Breast epithelium (tissue), 4 donors: ENCODE measurements at places on chromosomes 1 and 21. TPM values are rescaled to one million over a fixed set of nuclear protein-coding genes. Genes with fewer than 3 reads are reported as not detected.

Gene PPIAL4G
- total RNA-seq = under 0.01 TPM

Gene DCDC2B
- total RNA-seq = 0.33 TPM

DNA sequence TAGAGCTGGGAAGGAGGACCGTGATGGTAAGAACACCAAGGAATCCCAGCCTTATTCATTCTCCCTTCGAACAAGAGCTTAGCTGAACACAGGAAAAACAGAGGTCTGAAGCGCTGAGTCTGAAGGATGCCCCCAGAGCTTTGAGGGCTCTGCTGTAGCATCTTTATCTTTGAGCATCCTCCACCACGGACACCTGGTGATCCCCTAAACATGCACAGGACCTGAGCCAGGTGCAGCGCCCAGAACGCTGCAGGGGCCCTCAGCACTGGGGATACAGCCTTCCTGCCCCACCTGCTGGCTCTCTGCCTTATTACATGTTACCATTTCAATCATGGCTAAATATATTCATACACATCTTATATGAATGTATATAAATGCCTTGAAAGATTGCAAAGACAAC lies 7.7 kb upstream of the GPATCH4 start:
- DNase-seq = no peak

DNA sequence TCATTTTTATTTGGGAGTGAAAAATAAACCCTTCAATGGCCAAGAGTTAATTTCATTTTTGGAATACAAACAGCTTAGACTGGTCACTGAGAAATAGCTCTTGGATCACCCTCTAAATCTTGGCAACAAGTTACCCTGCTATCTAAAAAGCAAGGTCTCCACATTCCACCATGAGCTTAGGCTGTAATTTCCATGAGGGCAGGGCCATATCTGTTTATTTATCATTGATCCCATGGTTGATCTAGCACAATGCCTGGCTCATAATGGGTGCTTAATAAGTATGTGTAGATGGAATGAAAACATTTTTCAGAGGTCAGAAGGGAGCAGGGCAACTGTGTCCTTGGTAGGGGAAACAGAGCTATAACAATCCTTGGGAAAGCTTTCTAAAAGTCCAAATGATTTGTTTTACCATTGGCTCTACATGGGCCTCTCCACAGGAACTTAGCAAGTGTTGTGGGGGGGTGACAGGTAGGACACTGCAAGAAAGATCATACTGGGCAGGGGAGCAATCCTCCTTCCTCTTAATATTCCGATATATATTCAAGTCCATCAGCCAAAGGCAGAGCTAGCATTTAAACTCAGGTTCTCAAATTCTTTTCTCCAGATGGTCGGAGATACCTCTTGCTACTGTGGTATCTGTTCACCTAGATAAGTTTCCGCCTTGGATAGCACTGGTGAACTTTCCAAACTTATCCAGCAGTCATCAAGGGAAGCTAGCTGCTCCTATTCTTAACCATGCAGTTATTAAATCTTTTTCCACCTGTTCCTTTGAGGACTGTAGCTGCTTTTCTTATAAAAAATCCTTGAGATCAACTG lies 53.1 kb upstream of the PTCH2 start:
- no peak for DNase-seq

GRCh38 chr1:26734501-26735058 lies 38.8 kb downstream of the ARID1A start:
- no peak for DNase-seq

- DNase-seq = no peak
Measured at GRCh38 chr1:116487031-116487430, 83.8 kb downstream of the CD58 start.

DNA sequence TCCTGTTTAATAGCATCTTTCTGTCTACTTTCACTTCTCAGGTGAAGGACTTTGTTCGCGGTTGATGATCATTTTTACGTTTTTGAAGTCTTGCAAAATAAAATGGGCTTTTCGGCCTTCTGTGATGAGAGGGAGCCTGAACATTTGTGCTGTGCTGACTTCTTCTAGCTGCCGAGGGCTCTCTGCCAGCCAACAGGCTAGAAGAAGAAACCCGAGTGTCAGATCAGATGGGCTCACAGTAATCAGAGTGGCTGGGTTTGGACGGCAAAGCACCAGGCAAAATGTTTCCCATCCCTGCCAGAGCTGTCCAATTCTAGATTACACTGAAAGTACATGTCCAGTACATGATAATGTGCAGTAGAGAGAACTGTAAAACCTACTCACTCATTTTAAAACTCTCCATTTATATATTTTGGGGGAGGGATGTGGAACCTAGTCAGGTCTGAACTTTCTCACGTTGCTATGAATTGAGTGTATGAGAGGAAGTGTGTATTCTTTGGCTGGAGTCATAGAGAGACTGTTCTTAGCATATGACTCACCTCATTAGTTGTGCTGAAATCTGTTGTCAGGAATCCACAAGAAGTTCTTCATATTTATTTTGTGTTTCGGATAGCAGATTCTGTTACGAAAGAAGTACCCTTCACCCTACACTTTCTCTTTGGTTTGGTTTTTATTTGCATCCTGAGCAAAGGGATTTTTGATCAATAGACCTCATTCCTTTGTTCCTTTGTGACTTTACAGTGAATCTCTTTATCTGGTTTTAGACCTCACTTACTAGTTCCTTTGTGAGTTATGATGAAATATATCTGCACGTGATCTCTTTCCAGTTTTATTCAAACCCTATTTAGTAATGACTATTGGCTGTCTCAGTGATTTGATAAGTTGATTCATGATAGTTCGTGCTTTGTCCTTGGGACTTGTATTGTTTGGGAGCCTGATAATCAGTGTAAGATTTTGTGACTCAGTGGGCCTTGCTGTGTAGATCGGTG lies 4.8 kb downstream of the ATP1A1 start:
- DNase-seq = no peak

DNA sequence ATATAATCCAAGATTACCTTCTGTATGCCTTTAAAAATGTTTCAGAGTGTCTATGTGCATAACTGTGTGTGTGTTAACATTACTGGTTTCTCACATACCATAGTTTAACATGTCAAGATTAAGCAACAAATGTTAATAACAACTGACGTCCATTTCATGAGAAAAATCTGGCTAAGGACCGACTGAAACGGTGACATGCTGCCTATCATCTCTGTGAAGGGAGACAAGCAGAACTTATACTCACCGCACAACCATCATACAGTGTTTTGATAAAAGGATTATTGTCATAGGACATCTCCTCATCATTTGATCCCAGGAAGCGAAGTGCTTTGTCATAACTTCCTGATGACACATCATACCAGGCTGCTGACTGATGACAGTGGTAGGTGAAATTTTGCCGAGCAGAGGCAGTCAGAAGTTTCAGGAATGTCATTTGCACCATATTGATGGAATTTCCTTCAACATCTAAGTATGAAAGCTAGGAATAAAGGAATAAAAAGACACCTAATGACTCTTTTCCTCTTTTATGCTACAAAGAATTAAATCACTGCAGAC lies 228.8 kb downstream of the COL11A1 start:
- no peak for DNase-seq

GRCh38 chr1:172588296-172589291 lies 55.6 kb downstream of the SUCO start:
- DNase-seq = no peak

DNA sequence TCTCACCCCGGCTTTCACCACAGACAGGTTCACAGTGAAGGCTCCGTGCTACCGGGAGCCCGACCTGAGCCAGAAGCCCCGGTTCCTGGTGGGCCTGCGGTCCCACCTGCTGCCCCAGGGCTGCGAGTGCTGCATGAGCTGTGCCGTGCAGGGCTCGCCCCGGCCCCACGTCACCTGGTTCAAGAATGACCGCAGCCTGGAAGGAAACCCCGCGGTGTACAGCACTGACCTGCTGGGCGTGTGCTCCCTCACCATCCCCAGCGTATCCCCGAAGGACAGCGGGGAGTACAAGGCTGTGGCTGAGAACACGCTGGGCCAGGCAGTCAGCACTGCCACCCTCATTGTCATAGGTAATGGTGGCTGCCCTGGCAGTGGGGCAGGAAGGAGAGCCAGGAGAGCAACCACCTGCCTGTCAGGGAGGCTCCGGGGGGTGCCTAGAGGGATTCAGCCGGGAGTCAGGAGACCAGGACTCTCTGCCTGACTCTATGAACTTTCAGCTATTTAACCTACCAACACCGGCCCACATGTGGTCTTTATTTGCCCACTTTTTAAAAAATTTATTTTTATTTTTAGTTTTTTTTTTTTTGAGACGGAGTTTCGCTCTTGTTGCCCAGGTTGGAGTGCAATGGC lies 36.4 kb downstream of the IGFN1 start:
- DNase-seq = no peak

Gene C21orf91
- total RNA-seq = 9.8 TPM

DNA sequence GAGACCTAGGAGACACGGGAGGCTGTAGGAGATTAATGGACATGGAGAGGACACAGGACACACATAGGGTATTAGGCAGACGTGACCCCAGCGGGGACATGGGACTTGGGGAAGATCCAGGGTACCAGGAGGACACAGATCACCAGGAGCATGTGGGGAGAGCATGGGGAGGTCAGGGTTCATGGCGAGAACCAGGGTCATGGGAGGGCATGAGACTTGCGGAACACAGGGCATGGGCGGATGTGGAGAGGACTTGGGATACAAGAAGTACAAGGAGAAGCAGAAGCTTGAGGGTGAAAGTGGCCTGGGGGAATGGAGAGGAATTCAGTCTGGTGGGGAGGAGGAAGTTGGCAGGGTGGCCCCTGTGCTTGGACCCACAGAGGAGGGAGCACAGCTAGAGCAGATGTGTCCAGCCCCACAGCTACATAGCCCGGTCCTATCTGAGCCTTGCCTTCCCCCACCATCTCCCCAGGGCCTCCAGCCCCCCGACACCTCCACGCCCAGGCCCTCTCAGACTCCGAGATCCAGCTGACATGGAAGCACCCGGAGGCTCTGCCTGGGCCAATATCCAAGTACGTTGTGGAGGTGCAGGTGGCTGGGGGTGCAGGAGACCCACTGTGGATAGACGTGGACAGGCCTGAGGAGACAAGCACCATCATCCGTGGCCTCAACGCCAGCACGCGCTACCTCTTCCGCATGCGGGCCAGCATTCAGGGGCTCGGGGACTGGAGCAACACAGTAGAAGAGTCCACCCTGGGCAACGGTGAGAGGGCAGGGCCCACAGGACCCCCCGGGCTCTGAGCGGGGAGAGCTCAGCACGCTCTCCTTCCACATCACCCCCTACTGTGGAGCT lies 12.1 kb downstream of the TIE1 start:
- no peak for DNase-seq

GRCh38 chr1:25026730-25027450 lies 96.8 kb upstream of the RUNX3 start:
- DNase-seq = no peak

- DNase-seq = no peak
Measured at GRCh38 chr1:203410182-203410900, 59.4 kb upstream of the FMOD start.
